ENCODE measurements at places on chromosomes 13 and 19. TPM values are rescaled to one million over a fixed set of nuclear protein-coding genes. Genes with fewer than 3 reads are reported as not detected.

GRCh38 chr19:514166-514663 is 6.9 kb downstream of the TPGS1 start:
- DNase-seq = no peak

GRCh38 chr13:109384491-109385241 is 401.7 kb downstream of the IRS2 start:
- no peak for DNase-seq

DNA sequence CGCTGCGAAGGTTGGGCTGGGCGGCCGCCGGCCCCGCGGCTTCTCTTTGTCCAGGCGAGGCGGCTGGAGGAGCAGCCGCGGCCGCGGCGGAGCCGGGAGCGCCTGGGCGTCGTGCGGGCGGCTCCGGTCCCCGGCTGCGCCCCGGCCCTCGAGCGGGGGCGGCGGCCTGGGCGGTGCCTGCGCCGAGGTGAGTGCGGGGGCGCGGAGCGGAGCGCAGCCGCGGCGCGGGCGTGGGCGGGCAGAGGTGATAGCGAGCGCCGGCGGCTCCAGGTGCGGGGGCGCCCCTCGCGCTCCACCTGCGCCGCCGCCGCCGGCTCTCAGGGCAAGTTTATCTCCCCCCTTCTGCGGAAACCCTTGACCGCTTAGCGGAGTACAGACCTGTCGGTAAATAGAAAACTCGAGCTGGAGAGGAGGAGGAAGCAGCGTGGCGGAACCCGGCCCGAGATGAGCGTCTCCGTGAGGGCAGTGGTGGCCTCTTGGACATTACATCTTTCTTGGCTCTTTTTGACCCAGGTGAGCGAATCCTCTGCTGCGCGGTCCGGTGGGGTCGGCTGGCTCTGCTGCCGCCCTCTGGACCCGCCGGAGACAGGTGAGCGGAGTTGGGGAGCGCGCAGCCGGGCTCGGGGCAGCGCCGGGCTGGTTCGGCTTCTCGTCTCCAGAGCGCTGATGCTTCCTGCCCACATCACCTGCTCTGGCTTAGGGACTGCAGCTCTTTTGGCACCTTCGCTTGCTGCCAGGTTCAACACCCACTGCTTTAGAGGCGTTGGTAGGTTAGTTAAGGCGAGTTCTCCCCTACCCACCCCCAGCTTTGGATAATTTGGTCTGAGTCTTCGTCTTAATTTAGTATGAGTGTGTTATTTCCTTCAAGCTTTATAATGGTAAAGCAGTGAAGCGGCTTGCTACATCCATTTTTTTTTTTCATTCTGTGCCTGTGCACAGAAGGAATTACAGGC is at the start of gene MTUS2:
Gene MTUS2, plus strand, starts transcription at position 241 of the 953 bp plus-strand sequence.
- DNase-seq = no peak

GRCh38 chr13:111949311-111949710 is 117.6 kb upstream of the SOX1 start:
- no peak for DNase-seq

DOHH gene
- total RNA-seq = 11.8 TPM

MAST1 gene
- 2.1 TPM for total RNA-seq
